ENCODE measurements at places on chromosomes 1 and 21.

- DNase-seq = no peak
These were observed 3.5 kb downstream of the TRIM67 start for GRCh38 chr1:231165371-231165770.

GRCh38 chr1:117886101-117886795, 43.2 kb downstream of the GDAP2 start:
- DNase-seq = no peak

DNA sequence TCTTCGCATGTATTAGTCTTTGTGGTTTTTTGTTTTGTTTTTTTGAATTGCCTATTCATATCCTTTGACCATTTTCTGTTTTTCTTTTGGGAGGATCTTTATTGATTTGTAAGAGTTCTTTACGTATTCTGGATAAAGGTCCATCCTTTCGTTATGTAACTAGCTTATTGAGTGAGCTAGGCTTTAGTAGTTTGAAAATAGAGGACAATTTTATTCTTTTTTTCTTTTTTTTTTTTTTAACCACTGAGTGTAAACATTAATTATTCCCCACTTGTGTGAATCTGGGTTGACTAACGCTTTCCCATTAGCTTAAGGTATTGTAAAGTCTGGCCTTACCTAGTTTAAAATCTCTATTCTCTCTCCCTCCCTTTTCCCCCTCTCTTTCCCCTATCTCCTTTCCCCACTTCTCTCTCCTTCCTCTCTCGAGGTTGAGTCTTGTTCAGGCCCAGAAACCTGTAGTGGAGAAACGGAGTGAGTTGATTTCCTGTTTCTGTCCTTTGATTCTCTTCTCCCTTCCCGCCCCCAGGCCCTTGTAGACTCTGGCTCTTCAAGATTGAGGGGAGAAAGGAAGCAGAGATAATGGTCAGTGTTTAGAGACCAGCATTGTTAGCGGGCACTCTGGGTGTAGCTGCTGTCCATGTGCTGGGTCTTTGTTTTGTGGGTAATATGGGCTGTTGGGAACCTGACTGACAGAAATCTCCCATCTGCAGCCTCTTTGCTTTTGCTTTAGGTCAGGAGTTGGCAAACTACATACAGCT, 1.5 kb downstream of the MORC3 start:
- no peak for DNase-seq

DNA sequence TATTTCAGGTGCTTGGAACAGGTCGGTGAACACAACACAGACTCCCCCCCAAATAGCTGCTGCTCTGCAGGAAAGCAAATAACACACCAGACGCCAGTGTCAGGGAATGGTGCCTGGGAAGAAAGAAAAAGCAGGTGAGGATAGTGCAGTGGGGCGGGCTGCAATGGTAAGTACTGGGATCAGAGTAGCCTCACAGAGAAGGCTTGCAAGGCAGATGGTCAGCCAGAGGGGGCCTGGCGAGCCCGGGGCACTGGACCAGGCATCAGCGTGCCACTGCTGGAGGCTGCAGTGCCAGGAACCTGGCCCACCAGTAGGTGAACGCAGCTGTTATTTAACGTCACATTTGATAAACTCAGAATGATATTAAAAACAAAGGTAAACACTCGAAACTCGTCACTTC, 60.0 kb downstream of the POFUT2 start:
- no peak for DNase-seq

DNA sequence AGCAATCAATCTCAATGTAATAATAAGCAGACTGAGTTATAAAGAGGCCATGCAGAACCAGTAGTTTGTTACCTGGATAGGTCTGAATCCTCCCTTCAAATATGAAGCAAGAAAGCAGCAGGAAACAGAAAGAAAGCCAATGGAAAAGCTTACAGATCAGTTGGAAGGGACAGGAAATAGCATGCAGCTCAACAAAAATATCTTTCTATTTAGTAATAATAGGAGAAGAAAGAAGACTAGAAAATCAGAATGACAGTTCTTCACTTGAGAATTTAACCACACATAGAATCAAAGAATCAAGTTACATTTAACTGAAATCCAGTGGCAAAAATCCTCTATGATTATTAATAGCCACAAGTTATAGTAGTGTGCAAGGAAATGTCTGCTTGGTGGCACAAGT, 194.4 kb downstream of the EIF4G3 start:
- no peak for DNase-seq

DNA sequence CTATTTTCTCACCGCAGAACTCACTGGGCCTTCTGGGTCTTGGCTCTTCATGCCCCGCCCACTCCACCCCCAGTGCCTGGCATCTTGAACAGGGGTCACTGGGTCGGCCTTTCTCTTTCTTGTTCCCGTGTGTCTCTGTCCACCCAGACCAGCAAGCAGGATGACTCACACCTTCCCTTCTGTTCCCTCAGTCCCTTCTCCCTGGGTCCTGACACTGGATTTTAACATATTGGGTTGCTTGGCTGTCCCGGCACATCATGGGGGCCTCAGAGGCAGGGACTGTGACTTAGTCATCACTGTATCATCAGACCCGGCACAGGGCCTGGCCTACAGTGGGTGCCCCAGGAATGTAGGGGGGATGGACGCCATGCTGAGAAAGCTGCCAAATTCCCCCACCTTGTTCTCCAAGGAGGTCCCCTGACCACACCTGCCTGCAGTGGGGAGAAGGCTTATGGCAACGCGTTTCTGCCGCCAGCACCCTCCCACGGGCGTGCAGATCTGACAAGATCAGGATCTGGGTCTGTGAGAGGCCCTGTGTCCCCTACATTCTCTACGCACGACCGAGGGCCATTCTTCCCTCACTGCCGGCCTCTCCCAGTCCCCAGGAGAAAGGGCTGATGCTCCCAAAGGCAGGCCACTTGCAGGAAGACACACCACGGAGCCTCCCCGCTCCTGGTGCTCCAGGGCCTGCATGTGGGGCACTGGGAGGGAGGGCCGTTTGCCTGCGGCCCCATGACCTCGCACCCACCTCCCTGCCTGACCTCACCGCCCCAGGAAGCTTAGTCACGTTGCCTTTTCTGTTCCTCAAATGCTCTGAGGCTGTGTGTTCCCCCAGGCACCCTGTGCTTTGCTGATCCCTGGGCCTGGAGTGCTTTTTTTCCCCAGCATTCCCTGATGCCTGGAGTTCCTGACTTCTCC, 157.2 kb upstream of the TMEM51 start:
- no peak for DNase-seq

DNA sequence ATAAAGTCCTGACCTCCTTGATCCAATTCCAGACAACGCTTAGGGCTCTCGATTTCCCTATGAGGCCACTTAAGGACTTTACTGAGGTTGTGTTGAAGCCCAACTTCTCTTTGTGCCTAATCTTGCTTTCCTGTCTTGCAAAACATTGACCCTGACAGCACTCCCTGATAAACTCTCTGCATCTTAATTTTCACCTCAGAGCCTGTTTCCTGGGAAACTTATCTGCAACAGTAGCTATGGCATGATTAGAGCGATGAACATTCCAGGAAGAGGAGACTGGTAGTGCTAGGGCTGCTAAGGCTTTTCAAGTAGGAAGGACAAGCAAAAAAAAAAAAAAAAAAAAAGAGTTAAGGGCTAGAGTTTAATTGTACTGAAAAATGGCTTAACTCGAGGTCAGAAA, 118.9 kb downstream of the RGS21 start:
- DNase-seq = no peak

GRCh38 chr21:33940881-33941245, 25.3 kb upstream of the ATP5PO start:
- DNase-seq = no peak

GRCh38 chr1:73029571-73029970, 747.2 kb upstream of the NEGR1 start:
- DNase-seq = no peak

GRCh38 chr1:193402977-193403376, 216.6 kb upstream of the B3GALT2 start:
- DNase-seq = no peak

DNA sequence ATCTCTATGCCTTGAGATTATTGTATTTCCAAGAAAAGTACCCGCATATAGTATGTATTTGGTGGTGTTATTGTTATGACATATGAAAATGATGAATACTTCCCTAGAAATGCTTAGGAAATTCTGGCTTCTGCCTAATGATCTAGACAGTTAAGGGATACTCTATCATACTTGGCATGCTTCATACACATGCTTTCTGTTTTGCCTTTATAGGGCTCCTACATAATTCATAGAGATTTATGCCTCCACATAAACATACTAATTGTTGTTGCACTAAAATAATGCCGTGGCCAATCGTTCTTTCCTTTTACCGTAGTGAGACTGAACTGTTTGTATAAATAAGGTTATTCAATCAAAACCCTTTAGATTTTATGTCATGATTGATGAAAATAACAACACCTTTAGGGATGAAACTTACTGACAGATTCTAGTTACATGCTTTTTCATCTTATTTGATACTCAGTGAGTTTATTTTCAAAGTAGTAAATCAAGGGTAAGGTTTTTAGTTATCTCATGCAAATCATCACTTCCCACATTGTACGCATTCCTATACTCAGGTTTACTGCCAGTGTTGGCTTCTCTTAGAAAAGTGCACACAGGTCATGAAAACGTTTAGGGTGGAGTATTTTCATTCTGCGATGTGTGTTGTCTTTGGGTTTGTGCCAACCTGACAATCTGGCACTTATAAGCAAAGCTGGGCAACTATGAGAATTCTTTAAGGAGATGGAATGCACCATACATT, 40.5 kb upstream of the SCYL3 start:
- no peak for DNase-seq

- DNase-seq = peak; percentile 19
These were observed 8.0 kb upstream of the RLF start for GRCh38 chr1:40153073-40153770.

- DNase-seq = no peak
These were observed 24.8 kb downstream of the KCNAB2 start for GRCh38 chr1:6070450-6070974.

GRCh38 chr1:23196627-23197328, 20.5 kb downstream of the HTR1D start:
- no peak for DNase-seq

GRCh38 chr1:62265956-62266935, 53.0 kb downstream of the KANK4 start:
- no peak for DNase-seq

DNA sequence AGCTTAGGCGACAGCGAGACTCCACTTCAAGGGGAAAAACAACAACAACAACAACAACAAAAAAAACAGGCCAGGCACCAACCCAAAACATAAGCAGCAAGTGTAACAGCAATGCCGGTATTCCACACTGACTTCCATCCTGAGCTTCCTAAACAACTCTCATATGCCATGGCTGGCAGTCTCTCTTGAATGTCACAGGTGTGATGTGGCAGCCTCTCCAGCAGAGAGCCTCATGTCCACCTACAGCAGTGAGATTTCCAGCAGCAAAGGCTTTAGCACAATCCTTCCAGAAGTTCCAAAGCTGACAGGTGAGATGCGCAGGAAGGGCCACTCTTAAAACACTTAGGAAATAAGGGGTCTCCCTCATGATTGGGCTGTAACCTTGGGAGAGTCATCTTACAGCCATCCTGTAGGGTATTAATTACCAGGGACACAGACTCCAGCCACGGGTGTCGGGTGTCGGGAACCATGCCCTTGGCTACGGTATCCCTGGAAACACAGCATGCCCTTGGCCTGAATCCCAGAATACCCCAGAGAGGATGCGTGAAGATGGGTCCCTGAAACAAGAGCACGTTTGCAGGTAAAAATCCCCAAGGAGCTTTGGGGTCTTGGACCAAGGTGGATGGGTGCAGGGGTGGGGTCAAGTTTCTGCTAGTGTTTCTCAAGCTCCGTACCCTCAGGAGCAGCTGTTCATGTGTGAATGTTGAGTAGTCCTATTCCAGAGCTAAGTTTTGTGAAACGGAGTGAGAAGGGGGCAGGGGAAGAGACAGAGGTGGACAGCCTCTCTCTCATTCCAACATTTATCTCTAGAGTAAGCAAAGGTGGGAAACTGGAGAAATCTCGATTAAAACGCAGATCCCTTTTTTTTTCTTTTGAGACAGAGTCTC, 31.4 kb downstream of the CLSTN1 start:
- no peak for DNase-seq

- no peak for DNase-seq
These were observed 419.4 kb downstream of the GPATCH2 start for GRCh38 chr1:217211486-217211885.

Data from activated gamma-delta T cell treated with Interleukin-2 at 50 U/mL for 16 hours (primary cell).